ENCODE measurements at places on chromosomes 5 and 9.

GRCh38 chr5:91419571-91420537, 36.7 kb upstream of the ARRDC3 start:
- DNase-seq: peak; percentile 11

GRCh38 chr5:127899214-127899610, 184.4 kb upstream of the SLC12A2 start:
- DNase-seq: no peak

DNA sequence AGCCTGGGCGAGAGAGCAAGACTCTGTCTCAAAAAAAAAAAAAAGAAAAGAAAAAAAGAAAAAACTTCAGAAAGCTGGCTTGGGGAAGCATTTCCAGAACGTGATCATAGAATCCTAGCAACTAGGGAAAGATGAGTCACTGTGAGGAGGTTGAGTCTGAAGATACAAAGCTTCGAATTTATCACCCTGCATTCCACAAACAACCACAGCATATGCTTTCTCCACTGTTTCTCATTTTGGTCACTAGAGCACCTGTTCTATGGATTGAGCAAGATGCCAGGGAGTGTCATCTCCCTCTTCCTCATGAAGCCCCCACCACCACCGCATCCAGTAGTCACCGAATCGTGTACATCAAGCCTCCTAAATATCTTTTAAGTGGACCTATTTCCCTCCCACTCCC, 37.9 kb downstream of the SEMA5A start:
- no peak for DNase-seq

- DNase-seq: no peak
Observed at GRCh38 chr5:150485693-150486401, 22.1 kb upstream of the NDST1 start.

GRCh38 chr9:99356512-99356971, 134.5 kb downstream of the SEC61B start:
- no peak for DNase-seq

- DNase-seq: no peak
Observed at GRCh38 chr9:135302329-135303279, 177.0 kb upstream of the PPP1R26 start.

DNA sequence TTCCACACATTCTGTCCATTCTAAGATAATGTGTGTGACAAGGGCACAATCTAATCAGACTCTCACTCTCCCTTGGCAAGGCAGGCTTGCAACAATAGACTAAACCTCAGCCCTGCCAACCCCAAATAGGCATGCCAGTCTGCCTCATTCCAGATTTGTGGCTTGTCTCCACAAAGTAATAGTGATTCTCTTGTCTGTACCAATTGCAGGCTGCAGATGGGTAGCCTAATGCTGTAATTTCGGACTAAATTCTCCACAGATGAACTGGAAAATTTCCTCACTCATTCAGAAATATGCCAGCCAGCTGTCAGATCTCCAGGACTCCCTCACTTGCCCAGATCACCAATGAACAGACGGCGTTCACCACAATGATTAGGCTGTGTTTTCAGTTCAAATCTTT, 413.6 kb downstream of the ELAVL2 start:
- no peak for DNase-seq

DNA sequence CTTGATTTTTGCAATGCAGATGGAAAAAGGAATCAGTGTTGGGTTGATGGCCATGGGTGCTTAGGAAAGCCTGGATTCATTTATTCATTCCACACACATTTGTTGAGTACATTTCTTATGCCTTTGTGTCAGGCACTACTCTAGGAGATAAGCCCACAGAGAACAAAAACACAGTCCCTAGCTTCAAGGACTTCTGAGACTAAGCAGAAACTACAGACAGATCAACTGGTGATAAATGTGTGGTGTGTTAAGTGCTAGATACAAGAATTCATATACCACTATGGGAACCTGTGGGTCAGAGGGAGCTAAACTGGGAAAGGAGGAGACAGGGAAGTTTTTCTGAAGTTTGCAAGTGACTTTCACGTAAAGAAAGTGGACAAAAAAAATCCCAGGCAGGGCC, 119.9 kb downstream of the CEMIP2 start:
- no peak for DNase-seq

GRCh38 chr5:73987915-73988314, 361.9 kb downstream of the ARHGEF28 start:
- DNase-seq: no peak

DNA sequence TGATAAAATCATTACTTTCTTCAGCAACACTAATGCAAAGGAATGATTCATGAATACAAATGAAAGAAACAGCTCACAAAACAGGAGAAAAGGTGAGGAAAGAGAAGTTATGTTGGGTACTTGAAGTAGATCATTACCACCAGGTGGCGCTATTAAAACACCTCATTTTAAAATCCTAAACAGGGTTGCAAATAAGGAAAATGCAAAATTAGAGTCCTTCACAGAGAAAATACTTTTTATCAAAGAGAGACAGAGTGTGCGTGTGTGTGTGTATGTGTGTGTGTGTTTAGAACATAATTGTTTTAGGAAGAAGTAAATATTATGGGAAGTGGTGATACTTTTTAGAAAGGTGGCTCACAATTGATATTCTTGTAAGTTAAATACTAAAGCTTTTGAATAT, 49.5 kb upstream of the CD180 start:
- DNase-seq: no peak

- DNase-seq: no peak
Observed at GRCh38 chr5:140000332-140000731, 42.8 kb downstream of the NRG2 start.

GRCh38 chr9:7394002-7394774, 405.4 kb downstream of the DMAC1 start:
- no peak for DNase-seq

- no peak for DNase-seq
Observed at GRCh38 chr5:131413605-131414559, 150.0 kb downstream of the CDC42SE2 start.

GRCh38 chr9:118651511-118651910, 717.7 kb downstream of the BRINP1 start:
- DNase-seq: no peak

- no peak for DNase-seq
Observed at GRCh38 chr9:3951161-3951665, 348.7 kb downstream of the GLIS3 start.

DNA sequence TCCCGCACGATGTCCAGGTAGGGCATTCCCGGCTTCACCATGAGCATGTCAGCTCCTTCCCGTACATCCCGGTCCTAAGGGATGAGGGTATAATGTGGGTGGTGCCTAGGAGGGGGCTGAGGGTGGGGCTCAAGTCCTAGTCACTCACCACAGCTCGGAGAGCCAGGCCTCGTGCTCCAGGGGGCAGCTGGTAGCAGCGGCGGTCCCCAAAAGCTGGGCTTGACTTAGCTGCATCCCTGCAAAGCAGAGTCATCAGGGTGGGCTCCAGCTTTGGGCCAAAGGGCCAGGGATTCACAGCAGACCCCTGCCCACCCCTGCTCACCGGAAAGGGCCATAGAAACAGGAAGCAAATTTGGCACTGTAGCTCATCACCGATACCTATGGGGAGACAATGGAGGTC, 11.6 kb downstream of the ALAD start:
- no peak for DNase-seq

DNA sequence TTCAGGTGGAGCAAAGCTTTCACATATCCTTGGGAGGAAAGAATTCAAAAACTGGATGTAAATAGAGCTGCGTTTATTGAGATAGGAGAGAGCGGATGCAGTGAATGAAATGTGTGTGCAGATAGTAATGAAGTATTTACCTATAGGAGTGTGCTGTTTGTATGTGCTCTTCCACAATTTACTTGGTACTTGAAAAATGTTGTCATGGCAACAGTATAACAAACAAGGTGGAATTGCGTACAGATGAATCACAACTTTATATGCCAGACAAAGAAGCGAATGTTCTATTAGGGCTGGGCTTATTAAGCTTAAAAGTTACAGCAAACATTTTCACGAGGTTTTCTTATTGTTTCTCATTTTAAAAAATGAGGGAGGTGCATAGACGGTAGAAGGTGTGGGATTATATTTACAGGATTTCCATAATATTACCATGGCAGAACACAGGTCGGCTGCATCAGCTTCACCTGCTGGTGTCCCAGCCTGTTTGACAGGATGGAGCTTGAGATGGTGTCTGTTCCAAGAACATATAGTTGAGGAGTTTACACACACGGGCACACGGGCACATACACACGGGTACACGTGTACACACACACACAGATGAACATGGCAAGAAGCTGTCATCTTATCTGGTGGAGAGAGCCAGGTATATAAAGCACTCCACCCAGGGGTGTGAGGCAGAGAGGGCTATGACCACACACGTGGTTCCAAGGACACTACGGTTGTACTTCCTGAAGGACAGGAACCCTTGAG, 155.7 kb downstream of the RMI1 start:
- peak; percentile 32 for DNase-seq

DNA sequence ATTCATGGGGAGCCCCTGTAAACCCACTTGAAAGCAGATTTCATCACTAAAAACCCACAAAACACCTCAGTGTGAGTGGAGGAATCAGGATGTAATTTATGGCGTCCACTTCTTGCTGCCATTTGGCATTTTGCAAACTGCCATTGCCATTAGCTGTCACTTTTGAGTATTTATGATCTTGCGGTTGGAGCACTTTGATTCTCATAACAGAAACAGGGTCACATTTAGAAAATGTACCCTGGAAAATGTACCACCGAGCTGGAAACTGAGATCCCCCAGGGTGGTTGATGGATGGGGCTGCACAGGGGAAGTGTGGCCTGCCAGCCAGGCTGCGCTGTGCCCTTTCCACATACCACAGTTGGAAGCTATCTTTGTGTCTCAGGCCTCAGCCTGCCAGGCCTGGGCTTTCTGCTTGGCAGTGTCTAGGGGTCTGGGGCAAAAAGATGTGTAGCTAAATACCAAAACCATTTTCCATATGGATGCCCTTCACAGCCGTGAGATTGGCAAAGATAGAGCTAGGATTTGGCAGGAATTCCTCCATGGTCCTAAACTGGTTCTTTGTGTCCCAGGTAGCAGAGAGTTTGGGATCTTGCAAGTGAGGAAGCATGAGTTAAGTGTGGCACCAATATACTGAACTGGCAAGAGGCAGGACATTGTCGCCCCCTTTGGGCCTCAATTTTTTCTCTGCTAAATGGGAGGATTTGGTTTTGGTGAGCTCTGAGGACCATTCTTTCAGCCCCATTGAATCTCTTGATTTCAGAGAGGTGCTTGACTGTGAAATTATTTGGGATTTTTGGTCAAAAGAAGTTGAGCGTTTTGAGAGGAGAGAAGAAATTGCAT, 46.2 kb downstream of the GALNT10 start:
- DNase-seq: no peak

- no peak for DNase-seq
Observed at GRCh38 chr9:8052991-8053390, 253.4 kb upstream of the DMAC1 start.

GRCh38 chr5:167389537-167389936, 901.9 kb upstream of the WWC1 start:
- DNase-seq: no peak

GRCh38 chr9:133184971-133185370, 21.3 kb upstream of the GBGT1 start:
- DNase-seq: no peak

- no peak for DNase-seq
Observed at GRCh38 chr9:106929471-106930177, 66.7 kb downstream of the ZNF462 start.

DNA sequence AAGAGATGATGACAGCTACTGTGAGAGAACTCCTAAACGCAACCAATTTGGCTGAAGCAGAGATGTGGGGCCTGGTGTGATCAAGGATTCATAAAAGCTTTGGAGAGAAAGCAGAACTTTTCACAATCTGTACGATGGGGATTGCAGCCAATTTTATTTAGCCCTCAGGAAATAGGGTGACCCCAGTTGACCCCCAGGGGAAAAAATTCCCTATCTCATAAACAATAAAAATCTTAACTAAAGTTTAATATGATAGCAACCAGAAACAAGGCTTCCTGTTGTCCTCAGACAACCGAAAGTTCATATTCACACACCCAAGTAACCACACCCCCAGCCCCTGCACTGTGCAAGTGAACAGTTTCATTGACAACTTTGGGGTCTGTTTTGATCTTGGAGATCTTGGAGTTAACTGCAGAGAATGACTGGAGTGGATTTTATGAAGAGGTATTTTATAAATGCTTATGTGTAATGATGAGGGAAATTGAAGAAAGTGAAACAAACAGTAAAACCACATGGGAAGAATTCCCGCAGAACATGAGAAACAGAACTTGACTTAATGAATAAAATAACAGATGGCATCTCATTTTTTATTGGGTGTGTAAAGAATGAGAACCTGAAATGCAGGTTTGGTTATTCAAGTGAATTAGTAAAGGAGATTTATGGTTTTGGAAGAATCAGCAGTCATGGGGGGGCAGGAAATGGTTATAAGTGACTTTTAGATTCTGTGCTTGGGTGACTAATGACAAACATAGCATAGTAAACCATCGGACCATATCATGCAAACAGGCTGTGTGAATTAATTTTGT, 94.5 kb downstream of the PDE4D start:
- no peak for DNase-seq

DNA sequence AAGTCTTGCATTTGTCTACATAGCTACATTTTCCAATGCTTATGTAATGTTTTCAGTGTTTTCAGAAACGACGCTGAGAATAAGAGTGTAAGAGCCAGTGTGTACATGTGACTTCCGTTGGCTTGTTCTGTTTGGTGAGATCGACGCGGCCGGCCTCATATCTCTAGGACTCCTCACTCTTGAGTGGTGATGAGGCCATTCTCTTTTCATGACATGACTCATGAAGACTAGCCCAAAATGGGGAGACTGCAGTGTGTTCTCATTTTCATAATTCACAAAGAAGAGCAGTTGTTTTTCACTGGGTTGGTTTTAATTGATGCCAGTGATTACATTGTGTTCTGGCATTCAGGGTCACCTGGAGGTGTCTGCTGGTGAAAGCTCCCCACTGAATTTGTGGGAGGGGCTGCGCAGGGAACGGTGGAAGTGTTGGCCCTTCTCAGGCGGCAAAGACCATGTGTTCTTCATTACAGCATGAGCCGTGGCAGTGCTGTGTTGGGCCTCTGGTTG, 131.5 kb upstream of the OTULINL start:
- DNase-seq: no peak

DNA sequence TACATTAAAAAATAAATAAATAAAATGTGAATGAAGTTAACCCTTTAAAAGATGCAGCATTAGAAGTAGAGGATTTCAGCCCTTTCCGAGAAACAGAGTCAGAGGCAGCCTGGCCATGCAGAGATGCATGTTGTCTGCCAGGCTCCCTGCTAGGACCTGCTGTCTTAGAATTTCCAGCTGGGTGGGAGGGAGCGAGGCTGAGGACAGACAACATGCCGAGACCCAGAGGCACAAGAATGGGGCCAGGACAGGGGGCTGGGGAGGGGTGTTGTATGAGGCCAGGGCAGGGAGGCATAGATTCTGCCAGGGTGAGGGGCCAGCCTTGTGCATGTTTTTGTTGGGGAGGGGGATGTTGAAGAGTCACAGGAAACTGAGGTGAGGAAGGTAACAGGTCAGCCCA, 68.6 kb upstream of the NEURL1B start:
- DNase-seq: no peak

DNA sequence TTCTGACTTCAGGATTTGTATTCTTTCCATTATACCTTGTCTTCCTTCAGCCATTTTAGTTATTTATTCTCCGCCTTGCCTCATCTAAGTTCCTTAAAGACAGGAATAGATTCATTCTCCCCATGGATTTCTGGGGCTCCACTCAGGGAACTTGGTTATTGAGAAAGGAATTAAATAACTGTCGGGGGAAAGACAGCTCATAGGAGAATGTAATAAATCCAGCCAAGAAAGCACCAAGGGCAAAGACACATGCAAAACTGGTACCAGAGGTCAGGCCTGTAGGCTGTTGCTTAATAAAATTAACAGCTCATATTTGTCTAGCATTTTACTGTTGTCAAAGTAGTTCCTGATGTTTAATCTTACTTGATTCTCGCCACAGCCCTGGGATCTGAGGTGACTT, 357.2 kb downstream of the TMEM38B start:
- no peak for DNase-seq

All from T1000 (cell line).